ENCODE measurements at places on chromosomes 4 and X.

DNA sequence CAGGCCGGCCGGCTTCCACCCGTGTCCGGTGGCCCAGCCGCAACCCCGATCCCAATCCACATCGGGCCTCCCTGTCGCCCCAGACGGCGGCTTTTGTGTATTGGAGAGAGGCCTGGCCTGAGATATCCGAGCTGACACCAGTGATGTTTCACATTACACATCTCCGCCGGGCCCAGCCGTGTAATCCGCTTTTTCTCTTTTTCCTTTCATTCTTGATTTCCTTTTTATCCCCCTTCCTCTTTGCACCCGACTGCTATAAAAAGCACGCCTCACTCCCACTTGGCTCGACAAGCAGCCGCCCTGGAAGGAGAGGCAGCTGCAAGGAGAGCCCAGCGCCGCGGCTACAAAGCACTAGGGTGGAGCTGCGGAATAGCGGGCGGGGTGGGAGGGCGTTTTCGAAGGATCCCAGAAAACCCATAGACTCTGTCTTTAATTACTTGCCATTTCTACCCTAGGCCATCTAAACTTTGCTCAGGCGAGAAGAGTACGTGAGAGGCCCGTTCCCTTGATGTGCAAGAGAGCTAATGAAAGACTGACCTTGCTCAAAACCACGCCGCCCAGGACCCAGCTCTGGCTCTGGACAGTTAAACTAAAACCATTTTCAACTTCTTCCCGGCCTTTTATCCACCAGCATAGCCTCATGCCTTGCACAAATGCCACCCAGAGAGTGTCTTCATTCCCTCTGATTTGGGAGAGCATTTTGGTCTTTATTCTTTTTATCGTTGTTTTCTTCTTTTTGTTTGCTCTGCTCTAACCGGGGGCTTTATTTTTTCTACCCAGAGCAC, 3.2 kb downstream of the PITX2 start:
- no peak for DNase-seq

- no peak for DNase-seq
Observed at GRCh38 chr4:45437381-45437780, 686.5 kb downstream of the GABRG1 start.

- DNase-seq = peak; percentile 53
Observed at GRCh38 chr4:82201805-82202641, 171.8 kb downstream of the HNRNPD start.

- no peak for DNase-seq
Observed at GRCh38 chr4:36173905-36174304, 70.4 kb downstream of the ARAP2 start.

DNA sequence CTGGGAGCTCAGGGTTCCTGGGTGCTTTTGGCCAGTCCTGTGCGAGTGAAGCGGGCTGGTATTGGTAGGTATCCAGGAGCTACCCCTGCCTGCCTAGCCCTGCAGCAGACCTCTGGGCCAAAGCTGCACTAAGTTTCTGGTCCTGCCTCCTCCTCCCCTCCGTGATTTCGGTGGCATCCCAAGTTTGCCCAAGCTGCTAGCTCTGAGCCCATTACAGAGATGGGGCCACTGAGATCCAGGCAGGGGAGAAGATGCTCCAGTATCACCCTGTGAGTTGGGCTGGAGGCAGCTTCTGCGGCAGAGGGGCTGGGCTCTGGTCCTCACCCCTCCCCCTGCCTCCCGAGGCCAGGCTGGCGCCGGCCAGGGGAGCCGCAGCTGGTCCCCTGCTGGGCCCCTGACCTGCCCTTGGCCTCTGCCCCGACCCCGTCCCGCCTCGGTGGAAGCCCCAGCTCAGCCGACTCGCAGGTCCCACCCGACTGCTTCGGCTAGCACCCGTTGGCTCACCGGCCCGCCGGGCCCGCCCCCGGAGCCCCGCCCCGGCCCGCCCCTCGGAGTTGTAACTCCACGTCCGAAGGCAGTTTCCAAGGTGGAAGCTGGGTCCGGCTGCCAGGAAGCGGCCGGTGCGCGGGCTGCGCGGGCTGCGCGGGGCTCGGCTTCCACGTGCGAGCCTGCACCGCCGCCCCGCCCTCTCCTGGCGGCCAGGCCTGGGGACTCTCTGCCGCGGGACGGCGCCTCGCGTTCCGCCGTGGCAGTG, at the start of gene DUSP9:
TSS of gene DUSP9 (plus strand) at position 584 of the 754 bp plus-strand sequence. CDS start 751 bp downstream, outside the sequence.
- no peak for DNase-seq

DNA sequence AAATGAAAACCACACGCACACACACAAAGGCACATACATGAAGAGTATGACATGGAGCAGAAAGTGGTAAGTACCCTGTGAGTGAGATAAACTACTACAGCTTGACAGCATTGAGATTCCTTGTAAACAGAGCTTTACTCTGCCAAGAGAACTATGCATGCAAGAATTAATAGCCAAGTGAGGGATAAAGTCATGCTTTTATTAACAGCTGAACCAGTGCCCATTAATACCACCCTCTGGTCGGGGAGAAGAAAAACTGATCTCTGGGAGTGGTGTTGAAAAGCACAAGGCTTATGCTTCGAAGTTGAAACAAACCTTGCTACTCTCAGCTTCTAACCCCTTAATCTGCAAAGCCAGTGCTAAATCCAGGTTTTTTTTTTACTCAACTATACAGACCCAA, 95.9 kb upstream of the C1QTNF7 start:
- DNase-seq = no peak

- DNase-seq = no peak
Observed at GRCh38 chr4:56298236-56298635, 89.1 kb downstream of the AASDH start.

GRCh38 chr4:127843704-127844600, 36.7 kb upstream of the PLK4 start:
- no peak for DNase-seq

- no peak for DNase-seq
Observed at GRCh38 chr4:22692736-22693135, at the start of gene GBA3. Gene GBA3 (plus strand): TSS chr4:22692937.

GRCh38 chr4:61739887-61740286, 539.8 kb downstream of the ADGRL3 start:
- no peak for DNase-seq

DNA sequence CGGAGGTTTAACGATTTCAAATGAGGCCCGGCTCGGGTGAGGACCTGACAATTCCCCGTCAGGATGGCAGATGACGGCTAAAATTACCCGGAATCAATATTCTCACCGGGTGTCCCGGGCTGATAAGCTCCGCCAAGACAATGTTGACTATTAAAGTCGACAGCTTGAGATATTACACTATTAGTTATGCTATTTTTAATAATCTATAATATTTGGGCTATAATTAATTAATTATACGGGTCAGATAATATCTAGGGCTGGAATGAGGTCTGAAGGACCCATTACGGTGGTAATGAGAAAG, 9.4 kb upstream of the NKX1-1 start:
- DNase-seq = no peak

DNA sequence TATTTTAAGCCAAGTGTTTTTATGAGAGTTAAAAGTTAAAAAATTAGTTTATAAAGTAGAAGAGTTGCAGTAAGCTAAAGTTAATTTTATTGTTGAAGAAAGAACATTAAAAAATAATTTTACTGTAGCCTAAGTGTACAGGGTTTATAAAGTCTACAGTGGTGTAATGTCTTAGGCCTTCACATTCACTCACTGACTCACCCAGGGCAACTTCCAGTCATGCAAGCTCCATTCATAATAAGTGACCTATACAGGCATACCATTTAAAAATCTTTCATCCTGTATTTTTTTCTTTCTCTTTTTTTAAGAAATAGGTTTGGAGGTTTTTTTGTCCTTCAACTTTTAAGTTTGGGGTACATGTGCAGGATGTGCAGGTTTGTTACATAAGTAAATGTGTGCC, 87.9 kb upstream of the NR3C2 start:
- DNase-seq = no peak

DNA sequence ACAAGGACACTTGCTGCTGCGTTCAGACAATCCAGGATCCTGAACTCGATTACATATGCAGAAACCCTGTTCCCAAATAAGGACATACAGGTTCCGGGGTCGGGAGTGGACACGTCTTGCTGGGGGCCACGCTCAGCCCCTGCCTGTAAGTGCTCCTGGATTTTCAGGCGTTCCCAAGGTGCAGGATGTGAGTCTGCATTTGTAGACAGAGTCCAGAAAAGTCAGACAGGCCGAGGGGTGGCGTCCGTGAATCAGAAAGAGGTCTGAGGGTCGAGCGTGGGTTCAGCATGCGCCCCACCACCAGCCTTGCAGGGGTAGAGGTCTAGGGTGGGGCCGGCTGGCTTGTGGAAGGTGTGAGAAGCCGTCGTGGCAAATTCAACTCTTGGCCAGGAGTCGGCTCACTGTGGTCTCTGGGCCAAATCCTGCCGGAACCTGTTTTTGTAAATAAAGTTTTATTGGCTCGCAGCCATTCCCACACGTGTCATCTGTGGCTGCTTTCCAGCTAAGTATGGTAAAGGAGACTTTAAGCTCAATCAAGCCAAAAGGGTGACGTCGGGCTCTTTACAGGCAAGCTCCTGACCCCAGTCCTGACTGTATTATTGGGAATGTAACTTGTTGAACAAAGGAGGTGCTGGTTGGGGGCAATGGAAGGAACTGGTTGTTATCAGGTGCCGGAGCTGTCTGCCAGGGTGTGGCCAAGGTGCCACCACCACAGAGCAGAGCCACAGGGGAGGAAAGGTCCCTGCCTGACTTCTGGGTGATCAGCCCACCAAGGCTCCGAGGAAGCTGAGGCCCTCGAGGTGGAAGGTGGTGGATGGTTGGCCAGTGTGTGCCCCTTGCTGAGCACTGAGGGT, 7.4 kb downstream of the DOK7 start:
- no peak for DNase-seq

DNA sequence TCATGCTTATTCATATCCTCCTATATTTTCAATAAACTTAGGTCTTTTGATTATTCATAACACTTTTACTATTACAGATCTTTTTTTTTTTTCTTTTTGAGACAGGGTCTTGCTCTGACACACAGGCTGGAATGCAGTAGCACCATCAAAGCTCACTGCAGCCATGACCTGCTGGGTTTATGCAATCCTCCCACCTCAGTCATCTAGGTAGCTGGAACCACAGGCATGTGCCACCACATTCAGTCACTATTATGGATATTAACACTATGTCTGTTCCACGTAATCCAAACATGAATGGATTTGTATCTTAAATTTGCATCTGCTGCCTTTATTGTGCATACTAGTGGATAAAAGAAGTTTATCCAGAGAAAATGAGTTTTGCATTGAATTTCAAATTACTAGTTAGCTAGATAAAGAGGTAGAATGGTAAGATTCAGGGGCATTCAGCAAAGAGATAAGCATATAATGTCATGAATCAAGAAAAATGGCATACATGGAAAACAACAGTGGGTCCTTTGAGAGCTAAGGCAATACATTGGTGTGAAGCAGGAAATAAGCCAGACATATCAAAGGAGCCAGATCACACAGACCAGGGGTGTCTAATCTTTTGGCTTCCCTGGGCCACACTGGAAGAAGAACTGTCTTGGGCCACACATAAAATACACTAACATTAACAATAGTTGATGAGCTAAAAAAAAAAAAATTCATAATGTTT, 13.9 kb downstream of the ANAPC10 start:
- no peak for DNase-seq

- DNase-seq = no peak
Observed at GRCh38 chr4:181234951-181235680, 1008.1 kb upstream of the TENM3 start.

DNA sequence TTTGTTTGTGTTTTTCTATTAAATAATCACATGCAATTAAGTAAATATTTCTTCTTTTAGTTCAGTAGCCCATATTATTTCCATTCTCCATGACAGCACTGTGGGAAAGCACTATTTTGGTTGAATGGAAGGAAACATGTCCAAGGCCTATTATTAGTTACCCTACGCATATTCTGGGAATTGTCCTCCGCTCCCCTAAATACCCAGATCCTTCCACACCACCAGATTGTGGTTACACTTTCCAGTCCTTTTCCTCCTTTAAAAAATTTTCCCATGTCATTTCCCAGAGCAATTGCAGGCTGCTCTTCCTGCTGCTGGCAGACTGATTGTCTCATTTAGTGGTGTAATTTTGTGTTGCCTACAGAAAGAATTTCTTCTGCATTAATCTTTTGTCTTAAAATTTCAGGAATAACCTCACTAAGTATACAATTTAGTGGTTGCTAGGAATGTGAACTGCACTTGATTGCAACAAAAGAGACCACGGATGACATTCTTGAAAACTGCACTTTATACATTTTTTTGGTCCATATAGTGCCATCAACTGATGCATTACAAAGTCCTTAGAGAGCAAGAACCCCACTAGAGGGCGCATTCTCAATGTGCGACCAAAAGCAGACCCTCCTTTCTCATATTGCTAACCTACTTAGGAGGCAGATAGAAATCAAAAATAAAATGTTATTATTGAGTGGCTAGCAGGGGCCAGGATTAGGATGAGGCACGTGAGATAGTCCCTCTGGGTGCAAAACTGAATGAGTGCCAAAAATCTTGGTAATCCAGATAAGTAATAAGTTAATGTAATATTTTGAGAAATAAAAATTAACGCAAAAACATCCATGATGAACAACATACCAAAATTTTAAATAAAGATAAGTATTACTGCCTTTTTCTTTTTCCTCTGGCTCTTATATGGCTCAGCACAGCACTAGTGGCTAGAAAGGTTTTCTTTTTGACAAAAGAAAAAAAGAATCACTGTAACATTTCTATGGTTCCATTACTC, 98.8 kb upstream of the IQCM start:
- DNase-seq = peak; percentile 59

DNA sequence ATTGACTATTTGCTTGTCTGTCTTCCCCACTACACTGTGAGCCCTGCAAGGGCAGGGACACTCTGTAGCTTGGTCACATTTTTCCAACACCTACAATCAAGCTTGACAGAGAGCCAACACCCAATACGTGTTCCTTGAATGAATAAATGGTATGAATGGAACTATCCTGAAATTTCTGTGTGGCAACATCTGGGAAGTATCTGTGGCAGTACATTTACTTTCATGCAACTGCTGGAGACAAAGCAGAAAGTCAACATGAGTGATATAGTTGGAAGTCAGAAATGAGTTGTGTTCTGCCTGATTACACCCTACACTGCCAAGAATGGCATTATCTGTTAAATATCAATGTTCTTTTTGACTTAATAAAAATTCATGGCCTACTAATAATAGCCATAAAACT, 343.5 kb upstream of the F9 start:
- DNase-seq = no peak

GRCh38 chrX:41922431-41923151, 763 bp downstream of the CASK start:
- DNase-seq = peak; percentile 46

DNA sequence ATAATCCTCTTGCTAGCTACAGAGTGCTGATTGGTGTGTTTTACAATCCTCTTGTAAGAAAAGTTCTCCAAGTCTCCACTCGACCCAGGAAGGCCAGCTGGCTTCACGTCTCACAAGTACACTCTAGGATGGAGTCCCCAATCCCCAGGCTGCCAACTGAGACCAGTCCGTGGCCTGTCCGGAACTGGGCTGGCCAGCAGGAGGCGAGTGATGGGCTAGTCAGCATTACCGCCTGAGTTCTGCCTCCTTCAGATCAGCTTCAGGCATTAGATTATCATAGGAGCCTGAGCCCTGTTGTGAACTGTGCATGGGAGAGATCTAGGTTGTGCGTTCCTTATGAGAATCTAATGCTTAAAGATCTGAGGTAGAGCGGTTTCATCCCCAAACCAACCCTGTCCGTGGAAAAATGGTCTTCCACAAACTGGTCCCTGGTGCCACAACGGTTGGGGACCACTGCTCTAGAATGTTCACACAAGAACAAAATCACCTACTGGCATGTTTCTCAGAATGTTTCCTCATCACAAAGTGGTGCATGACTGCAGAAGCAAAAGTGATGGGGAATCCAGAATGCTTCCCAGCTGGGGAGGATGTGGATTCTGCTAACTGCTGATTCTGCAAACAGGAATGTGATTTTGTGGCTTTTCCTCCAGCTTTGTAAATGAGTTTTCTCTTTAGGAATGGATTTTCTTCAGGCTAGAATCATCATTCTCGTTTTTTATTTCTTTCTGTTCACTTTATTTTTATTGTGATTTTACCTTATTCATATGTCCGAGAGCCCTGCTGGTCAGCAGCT, 40.9 kb downstream of the SEPTIN11 start:
- DNase-seq = no peak

Measured in GM12865 (cell line).